ENCODE measurements at places on chromosomes 7 and 10.

- no peak for DNase-seq
Measured at GRCh38 chr7:1987084-1987535, 245.6 kb downstream of the MAD1L1 start.

GRCh38 chr10:8534096-8534495, 479.6 kb downstream of the GATA3 start:
- no peak for DNase-seq

GRCh38 chr10:122255509-122256301, 15.4 kb upstream of the BTBD16 start:
- DNase-seq, result no peak

GRCh38 chr7:156832195-156832877, 60.6 kb downstream of the LMBR1 start:
- no peak for DNase-seq

GRCh38 chr10:71074176-71074755, 138.1 kb upstream of the UNC5B start:
- no peak for DNase-seq

DNA sequence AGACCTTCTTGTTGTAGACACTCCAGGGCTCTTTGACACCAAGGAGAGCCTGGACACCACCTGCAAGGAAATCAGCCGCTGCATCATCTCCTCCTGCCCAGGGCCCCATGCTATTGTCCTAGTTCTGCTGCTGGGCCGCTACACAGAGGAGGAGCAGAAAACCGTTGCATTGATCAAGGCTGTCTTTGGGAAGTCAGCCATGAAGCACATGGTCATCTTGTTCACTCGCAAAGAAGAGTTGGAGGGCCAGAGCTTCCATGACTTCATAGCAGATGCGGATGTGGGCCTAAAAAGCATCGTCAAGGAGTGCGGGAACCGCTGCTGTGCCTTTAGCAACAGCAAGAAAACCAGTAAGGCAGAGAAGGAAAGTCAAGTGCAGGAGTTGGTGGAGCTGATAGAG, 5.5 kb downstream of the GIMAP7 start:
- no peak for DNase-seq

- no peak for DNase-seq
Measured at GRCh38 chr7:122688400-122688998, 10.4 kb downstream of the RNF133 start.

GRCh38 chr7:25666671-25667060, 438.4 kb upstream of the NPVF start:
- no peak for DNase-seq

- DNase-seq, result no peak
Measured at GRCh38 chr10:106175760-106176377, 988.6 kb downstream of the SORCS1 start.

DNA sequence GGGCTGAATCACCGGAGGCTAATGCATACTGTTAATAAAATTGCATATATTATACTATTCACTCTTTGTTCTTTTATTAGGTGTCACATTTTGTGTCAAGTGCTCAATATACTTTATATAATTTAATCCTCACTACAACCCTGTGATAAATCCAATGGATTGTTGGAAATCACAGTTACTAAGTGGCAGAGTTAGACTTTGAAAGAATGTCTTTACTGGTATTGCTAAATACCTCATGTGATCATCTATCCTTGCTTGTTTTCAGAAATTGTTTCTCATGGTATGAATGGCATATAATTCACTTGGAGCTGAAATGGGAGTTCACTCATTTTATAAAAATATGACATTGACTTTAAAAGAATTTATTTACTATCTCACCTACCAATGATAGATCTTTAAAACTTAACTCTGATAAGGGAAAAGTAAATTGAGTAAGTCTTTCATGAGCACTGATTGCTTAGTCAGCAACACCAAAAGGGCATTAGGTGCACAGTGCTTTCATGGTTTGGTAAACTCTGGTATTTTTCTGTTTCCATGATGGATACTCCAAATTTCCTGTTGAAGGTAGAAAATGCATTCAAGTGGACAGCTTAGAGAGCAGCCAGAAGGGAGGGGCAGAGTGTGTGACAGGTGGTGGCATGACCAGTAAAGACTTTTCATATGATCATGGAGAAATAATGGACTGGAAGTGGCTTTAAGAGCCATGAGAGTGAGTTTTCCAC, 22.6 kb downstream of the ENKUR start:
- no peak for DNase-seq

GRCh38 chr10:105793071-105793470, 1152.0 kb downstream of the SORCS3 start:
- DNase-seq, result no peak

- no peak for DNase-seq
Measured at GRCh38 chr10:50480054-50481007, 143.4 kb downstream of the SGMS1 start.

Measured in progenitor cell of endocrine pancreas (in vitro differentiated cells).